ENCODE measurements at places on chromosomes 12 and 14.

DNA sequence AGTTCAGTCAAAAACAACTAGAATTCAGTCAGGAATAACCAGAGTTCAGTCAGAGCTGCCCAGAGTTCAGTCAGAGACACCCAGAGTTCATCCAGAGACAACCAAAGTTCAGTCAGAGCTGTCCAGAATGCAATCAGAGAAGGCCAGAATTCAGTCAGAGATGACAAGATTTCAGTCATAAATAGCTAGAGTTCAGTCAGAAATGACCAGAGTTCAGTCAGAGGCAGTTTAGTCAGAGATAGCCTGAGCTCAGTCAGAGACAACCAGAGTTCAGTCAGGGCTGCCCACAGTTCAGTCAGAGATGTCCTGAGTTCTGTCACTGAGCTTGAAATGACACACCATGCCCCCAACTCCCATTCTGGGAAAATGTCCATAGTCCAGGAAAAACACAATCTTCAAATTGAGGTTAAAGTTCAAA is 1102.8 kb downstream of the BCL11B start:
- DNase-seq, result no peak

DNA sequence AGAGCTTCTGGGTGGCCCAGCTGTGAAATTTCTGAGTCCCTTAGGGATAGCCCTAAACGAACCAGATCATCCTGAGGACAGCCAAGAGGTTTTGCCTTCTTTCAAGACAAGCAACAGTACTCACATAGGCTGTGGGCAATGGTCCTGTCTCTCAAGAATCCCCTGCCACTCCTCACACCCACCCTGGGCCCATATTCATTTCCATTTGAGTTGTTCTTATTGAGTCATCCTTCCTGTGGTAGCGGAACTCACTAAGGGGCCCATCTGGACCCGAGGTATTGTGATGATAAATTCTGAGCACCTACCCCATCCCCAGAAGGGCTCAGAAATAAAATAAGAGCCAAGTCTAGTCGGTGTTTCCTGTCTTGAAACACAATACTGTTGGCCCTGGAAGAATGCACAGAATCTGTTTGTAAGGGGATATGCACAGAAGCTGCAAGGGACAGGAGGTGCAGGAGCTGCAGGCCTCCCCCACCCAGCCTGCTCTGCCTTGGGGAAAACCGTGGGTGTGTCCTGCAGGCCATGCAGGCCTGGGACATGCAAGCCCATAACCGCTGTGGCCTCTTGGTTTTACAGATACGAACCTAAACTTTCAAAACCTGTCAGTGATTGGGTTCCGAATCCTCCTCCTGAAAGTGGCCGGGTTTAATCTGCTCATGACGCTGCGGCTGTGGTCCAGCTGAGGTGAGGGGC is 38.9 kb downstream of the DAD1 start:
- DNase-seq, result peak; percentile 61

DNA sequence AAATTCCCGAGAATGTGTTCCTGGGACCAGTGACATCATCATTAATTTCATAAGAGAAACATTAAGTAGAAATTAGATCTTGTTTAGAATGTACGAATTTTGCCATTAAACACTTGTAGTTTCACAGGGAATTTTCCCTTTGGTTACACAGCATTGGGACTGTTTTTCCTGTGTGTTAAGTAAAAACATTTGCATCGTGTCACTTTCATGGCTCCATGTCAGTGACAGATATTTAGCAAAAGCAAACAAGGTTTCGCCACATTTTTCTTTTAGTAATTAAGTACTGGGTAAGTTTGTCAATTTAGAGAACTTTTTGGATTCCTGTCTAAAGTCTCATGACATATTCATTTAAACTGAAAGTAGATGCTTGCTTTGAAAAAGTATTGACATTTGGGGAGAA is 45.5 kb upstream of the OVCH1 start:
- DNase-seq, result no peak

- DNase-seq, result no peak
Measured at GRCh38 chr14:59828276-59828675, 42.3 kb downstream of the RTN1 start.

GRCh38 chr14:19878029-19878642 is 3.2 kb downstream of the OR4K2 start:
- no peak for DNase-seq

DNA sequence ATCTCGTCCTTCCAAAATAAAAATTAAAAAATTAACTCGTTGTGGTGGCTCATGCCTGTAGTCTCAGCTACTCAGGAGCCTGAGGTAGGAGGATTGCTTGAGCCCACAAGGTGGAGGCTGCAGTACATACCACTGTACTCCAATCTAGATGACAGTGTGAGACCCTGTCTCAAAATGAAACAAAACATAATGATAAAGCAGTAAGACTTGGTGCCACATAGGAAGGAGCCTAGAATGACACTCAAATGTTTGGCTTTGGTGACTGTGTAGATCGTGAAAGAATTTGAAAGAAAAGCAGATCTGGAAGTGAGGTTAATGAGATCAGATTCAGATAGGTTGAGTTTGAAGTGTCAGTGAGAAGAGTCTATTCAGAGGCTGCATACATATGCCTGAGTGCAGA is 150.1 kb upstream of the ATP2B1 start:
- DNase-seq, result no peak

- DNase-seq, result no peak
Measured at GRCh38 chr14:92589213-92589852, 75.8 kb downstream of the RIN3 start.

DNA sequence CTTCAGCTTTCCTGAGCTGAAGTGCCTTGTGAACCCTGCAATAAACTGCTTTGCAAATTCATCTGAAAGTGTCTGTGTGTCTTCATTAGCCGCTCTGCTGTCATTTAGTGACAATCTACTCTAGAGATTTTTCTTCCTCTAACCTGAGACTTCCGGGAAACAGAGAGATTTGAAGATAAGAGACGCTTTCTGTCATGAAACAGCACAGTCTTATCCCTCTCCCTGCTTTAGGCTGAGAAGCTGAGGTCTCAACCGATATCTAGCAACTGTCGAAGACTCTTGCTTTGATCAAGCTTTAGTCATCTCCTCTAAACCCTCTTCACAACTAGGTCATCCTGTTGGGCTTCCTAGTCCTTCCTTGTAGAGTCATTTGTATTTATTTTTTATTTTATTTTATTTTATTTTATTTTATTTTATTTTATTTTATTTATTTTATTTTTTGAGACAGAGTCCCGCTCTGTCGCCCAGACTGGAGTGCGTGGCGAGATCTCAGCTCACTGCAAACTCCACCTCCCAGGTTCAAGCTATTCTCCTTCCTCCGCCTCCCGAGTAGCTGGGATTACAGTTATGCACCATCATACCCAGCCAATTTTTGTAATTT is 1.2 kb downstream of the RNASE2 start:
- no peak for DNase-seq

GRCh38 chr12:77861317-77861716 is 30.6 kb downstream of the NAV3 start:
- DNase-seq, result no peak

DNA sequence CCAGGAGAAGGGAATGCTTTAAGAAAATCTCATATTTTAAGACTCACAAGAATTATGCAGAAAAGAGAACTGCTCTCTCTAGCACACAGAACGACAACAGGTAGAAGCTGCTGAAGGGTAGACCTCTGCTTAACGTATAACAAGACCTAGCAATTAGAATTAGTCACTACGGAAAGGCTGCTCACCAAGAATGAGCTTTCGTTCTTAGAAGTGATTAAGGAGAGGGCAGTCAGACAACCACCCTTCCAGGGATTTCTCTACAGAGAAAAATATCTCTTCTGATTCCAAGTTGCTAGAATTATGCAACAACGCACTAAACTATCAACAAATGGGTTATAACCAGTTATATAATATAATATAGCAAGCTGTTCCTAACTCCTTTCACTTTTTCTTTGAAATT is 18.6 kb downstream of the LRIG3 start:
- no peak for DNase-seq

DNA sequence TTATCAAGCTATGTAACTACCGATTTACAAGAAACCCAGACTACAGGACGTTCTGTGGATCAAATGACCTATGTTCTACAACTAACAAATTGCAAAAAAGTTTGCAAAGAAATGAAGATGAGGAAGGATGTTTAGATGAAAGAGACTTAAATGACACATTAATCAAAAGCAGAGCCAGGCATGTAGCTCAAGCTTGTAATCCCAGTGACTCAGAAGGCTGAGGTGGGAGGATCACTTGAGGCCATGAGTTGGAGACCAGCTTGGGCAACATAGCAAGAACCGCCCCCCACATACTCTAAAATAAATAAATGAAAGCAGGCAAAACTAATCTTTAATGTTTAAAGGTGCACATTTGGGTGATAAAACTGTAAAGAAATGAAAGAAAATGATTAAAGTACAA is 331.9 kb downstream of the BTG1 start:
- DNase-seq, result no peak

DNA sequence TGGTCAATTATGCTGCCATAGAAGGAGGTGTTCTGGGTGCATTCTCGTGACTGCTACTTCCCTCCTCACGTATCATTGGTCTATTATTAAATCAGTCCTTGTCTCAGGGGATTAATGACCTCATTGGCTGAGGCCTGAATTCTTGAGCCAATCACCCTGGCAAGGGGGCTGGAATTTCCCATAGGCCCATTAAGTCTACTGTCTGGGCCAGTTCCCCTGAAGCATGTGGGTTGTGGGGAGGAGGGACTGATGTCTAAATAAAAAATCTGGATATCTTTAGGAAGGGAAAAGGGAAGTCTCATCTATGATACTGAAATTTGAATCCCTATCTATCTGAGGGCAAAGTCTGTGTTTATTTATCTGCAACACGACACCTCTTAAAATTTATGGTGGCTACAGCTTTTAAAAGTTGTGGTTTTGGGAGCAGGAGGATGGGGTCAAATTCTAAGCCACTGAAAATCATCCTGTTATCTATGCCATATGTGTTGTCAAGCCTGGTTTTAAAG is 71.9 kb downstream of the DYRK2 start:
- DNase-seq, result no peak

DNA sequence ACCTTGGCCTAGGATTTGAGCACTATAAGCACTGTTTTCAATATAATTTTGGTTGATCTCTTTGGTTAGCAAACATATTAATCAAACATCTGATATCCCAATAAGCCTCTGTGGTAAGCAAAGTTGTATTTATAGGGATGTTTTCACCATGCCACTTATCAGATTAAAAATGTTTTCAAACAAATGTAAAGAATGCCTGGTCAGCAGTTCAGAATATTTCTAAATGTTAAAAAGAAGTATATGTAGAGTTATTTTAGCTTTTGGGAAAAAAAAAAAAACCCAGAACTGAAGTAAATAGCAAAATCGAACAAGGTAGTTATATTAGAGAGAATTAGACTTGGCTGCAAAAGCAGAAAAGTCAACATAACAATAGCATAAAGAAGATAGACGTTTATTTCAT is 3.9 kb downstream of the NAV3 start:
- DNase-seq, result no peak

GRCh38 chr12:52247622-52248540 is 14.8 kb downstream of the KRT7 start:
- no peak for DNase-seq

- no peak for DNase-seq
Measured at GRCh38 chr12:8546591-8546990, 5.9 kb upstream of the CLEC4E start.

DNA sequence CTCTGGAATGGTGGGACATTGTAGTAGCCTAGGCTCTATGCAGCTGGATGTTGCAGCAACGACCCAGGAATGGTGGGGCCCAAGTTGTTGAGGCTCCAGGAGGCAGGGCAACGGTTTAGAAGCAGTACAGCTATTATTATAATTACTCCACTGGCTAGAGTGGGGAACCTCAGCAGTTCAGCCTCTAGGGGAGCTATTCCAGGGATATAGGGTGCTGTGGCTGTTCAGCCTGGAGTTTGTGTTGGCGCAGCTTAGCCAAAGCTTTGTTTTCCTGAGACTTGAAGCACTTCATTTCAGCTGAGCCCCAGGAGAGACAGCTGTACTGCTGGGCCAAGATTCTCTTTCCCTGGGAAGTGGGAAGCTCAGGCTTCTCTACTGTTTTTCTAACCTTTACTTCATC is 1023.0 kb upstream of the ATXN7L3B start:
- DNase-seq, result no peak

DNA sequence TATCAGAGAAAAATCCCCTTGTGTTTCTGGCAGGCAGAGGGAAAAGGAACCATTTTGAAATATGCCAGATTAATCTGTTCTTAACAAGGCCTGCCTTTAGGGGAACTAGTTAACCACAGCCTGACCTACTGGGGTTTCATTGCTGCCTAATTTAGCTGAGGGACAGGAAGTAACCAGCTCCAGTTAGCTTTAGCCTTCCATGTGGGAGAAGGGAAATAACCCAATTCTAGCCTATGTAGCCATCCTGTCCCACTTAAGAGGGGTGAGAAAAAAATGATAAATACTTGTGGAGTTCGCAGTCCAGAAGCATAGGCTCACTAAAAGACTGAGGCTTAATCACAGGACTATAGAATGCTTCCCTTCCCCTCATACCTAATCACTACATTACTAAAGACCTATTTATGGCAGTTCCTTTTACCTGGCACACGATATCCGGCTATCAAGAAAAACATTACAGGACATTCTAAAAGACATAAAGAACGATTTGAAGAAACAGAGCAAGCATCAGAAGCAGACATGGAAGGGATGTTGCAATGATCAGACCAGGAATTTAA is 22.8 kb downstream of the COX8C start:
- no peak for DNase-seq

GRCh38 chr12:65536876-65537681 is 258.6 kb downstream of the MSRB3 start:
- no peak for DNase-seq

GRCh38 chr12:69401940-69402339 is 42.4 kb downstream of the YEATS4 start:
- no peak for DNase-seq

GRCh38 chr14:73744175-73744867 is 30.1 kb upstream of the PNMA1 start:
- DNase-seq, result no peak

GRCh38 chr14:88129306-88130056 is 124.5 kb downstream of the GPR65 start:
- DNase-seq, result no peak

- no peak for DNase-seq
Measured at GRCh38 chr14:58014778-58015177, 137.2 kb downstream of the ARMH4 start.

DNA sequence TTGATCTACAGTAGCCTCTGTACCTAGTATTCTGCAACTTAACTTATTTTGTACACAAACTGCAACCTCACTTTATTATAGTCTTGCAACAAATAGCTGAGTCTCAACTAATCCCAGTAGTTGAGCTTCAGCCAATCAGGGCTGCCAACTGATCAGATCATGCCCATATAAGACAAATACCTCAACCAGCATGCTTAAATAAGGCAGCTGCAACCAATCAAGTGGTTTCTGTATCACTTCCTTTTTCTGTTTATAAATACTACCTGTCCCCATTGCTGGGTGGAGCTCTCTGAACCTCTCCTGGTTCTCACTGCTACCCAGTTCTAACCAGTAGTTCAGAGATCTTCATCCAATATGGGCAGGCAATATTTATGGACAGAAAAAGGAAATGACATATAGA is 248.5 kb upstream of the FBXO33 start:
- no peak for DNase-seq

Measured in stimulated activated CD8-positive, alpha-beta memory T cell treated with anti-CD3 and anti-CD28 coated beads, Interleukin-2, amount 100 ng/mL, for 48 hours (primary cell).